ENCODE measurements at places on chromosomes 3 and 15. TPM values are rescaled to one million over a fixed set of nuclear protein-coding genes. Genes with fewer than 3 reads are reported as not detected.
A peak's percentile ranks its signal among the peaks of the same experiment; 100 is the strongest.

DNA sequence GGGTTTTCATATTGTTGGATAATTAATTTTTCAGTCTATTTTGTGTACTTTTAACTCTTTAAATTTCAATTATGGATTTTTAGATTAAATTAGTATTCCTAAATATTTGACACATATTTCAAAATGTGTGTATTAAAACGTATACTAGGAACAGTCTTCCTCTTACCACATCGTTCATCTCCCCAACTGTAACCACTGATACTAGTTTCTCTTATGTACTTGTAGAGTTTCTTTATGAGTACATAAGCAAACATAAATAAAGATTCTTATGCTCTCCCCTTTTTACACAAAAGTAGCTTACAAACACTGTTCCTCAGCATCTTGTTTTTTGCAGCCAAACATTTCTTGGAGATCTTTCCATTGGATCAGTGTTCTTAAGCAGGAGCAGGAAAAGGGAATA is 45.9 kb downstream of the CMSS1 start:
- DNase-seq: no peak

- DNase-seq: peak; percentile 61
Observed at GRCh38 chr3:149575961-149576564, 81.8 kb downstream of the WWTR1 start.

GRCh38 chr3:65712140-65712539 is 326.6 kb downstream of the MAGI1 start:
- no peak for DNase-seq

DNA sequence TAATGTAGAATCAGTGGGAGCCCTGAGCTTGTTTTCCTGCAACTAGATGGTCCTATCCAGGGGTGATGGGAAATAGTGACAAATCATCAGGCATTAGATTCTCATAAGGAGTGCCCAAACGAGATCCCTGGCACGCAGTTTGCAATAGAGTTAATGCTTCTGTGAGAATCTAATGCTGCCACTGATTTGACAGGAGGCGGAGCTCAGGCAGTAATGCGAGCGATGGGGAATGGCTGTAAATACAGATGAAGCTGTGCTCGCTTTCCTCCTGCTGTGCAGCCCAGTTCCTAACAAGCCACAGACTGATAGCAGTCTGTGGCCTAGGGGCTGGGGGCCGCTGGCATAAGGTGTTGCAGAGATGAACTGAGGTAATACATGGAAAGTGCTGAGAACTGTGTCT is 28.3 kb upstream of the TMEM42 start:
- DNase-seq: no peak

ACKR2 gene
- 2.8 TPM for total RNA-seq

- no peak for DNase-seq
Observed at GRCh38 chr3:55177749-55178148, 249.9 kb upstream of the LRTM1 start.

PLA2G4D gene
- total RNA-seq: not detected

- DNase-seq: no peak
Observed at GRCh38 chr3:74539876-74540275, 74.6 kb downstream of the CNTN3 start.

DNA sequence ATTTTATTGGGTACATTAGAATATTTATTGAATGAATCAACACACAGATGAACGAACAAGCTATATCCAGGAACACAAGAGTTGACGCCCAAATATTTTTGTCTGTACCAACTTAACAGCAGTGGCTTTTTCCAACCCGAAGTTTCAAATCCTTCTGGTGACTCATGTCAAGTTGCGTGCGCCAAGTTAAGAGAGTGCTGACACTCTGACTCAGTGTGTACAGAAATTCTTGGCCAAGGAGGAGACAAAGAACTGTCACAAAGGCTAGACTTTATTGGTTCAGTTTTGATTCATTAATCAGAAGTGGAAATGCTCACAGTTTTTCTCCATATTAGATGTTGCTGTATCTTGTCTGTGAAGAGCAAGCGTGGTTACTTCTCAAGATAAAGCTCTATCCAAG is 59.6 kb upstream of the TSC22D2 start:
- DNase-seq: peak; percentile 67

- no peak for DNase-seq
Observed at GRCh38 chr3:150703299-150703755, 393 bp downstream of the ERICH6 start.

GRCh38 chr3:141878326-141878725 is 1.9 kb downstream of the ATP1B3 start:
- DNase-seq: no peak

SYNM gene
- total RNA-seq: 2.1 TPM

CLDN1 gene
- 169 TPM for total RNA-seq

- peak; percentile 26 for DNase-seq
Observed at GRCh38 chr3:14371573-14372474, 30.6 kb upstream of the SLC6A6 start.

DNA sequence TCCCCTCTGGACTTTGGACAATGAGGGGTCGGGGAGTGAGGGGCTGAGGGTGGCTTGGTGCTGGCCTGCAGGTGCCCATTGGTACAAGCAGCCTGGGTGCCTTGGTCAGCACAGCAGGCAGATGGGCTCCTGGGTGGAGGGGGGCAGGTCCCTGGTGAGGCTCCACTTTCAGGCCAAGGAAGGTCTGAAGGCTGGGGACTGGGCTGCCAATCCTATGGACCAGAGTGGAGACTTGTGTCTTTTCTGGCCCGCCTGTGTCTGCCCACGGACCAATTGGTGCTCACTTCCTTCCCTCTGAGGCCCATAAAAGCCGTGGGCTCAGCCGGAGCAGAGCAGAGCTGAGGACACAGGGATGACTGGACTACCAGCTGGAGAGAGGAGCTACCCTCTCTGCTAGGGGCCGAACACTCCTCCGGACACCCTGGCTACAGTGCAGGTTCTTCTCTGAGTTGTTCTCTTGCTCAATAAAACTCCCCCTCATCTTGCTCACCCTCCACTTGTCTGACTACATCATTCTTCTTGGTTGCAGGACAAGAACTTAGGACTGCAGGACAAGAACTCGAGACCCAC is 31.9 kb upstream of the IREB2 start:
- no peak for DNase-seq

DNA sequence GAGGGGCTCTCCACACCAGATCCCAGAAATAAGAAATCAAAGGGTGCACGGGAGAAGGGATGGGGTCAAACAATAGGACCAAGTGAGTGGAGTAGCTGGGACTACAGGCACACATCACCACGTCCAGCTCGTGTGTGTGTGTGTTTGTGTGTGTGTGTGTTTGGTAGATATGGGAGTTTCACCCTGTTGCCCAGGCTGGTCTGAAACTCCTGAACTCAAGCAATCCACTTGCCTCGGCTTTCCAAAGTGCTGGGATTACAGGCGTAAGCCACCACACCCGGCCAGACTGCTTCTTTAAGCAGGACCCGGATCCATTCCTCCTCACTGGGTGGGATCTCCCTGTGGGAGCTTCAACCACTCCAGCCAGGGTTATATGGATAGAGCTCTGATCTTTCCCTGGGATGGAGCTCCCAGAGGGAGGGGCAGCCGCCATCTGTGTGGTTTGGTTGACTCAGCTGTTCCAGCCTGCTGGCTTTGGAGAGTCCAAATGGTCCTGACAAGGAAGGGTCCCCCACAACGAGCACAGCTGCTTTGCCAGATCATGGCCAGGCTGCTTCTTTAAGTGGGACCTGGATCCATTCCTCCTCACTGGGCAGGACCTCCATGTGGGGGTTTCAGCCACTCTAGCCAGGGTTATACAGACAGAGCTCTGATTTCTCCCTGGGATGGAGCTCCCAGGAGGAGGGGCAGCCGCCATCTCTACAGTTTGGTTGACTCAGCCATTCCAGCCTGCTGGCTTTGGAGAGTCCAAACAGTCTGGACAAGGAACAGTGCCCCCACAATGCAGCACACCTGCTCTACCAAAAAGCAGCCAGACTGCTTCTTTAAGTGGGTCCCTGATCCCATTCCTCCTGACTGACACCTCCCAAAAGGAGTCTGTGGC is 9.1 kb upstream of the AVEN start:
- no peak for DNase-seq

GRCh38 chr15:86906376-86906775 is 826.7 kb downstream of the AGBL1 start:
- peak; percentile 26 for DNase-seq

GRCh38 chr3:78871048-78871447 is 896.8 kb downstream of the ROBO1 start:
- no peak for DNase-seq

- DNase-seq: no peak
Observed at GRCh38 chr3:84980011-84980410, 21.2 kb downstream of the CADM2 start.

- peak; percentile 72 for DNase-seq
Observed at GRCh38 chr3:29642393-29643033, 361.6 kb downstream of the RBMS3 start.

- DNase-seq: no peak
Observed at GRCh38 chr15:74780523-74781430, 1.1 kb upstream of the CSK start.

DNA sequence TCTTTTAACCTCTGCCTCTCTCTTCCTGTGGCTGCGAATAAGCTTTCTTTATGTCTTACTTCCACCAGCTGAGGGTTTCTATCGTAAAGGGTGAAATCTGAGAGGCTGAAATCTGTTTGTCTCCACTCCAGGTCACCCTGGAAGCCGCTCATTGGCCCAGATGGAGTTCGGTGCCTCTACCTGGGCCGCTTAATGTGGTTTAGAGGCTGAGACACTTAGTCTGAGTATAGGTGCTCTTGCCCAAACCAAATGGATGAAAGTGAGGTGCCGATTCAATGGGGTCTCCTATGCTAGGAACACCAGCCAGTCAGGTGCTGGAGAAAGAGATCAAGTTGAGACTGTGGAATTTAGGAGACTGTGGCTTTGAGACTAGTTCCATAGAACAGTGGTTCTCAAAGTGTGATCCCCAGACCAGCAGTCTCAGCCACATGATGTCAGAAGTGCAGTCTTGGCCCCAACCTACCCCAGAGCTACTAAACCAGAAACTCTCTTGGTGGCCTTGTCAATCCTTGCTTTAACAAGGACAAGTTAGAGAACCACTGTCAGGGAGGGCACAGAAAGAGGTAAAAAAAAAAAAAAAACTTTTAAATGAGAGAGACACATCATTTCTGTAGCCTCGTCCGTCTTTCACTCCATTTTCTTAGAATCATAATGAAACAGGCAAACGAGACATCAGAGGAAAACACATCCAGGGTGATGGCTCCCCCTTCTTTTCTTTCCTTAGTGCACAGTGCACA is 54.9 kb upstream of the CCR2 start:
- no peak for DNase-seq

GRCh38 chr3:13506680-13507079 is 26.6 kb downstream of the HDAC11 start:
- no peak for DNase-seq

ITGA11 gene
- total RNA-seq: 1.6 TPM

DNA sequence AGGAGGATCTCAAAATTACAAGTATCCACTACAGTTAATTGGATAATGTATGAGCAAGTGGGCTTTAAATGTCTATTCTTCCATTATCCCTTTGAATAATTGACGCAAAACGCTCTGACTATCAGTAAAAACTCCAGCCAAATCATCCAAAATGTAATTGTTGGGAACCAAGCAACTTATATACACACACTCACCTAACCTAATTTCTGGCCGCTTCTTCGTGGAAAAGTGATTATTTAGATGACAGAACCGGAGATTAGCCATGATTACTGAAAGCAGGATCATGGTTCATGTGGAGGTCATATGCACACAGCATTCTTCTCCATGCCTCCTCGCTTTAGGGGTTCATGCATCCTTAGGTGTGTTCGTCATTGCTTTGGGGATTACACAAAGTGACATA is 992.4 kb downstream of the NAALADL2 start:
- DNase-seq: no peak

GRCh38 chr3:122668930-122669730 is 11.5 kb upstream of the PARP14 start:
- peak; percentile 74 for DNase-seq

DNA sequence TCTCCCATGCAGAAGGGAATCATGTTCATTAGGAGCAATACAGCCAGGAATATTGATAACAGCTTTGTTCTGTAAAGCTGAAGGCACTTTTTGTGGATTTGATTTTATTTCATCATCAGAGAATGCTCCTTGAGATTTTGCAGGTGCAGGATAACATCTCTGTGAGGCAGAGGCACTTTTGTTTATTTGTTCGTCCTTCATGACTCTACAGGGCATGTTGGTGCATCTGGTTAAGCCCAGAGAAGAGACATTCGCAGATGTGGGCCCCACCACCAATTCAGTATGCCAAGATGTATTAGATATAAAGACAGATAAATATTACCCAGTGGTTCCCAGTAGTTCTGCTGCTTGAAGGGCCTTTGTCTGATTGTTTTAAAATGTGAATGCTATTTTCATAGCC is 368.1 kb upstream of the SEMA6D start:
- no peak for DNase-seq

DNA sequence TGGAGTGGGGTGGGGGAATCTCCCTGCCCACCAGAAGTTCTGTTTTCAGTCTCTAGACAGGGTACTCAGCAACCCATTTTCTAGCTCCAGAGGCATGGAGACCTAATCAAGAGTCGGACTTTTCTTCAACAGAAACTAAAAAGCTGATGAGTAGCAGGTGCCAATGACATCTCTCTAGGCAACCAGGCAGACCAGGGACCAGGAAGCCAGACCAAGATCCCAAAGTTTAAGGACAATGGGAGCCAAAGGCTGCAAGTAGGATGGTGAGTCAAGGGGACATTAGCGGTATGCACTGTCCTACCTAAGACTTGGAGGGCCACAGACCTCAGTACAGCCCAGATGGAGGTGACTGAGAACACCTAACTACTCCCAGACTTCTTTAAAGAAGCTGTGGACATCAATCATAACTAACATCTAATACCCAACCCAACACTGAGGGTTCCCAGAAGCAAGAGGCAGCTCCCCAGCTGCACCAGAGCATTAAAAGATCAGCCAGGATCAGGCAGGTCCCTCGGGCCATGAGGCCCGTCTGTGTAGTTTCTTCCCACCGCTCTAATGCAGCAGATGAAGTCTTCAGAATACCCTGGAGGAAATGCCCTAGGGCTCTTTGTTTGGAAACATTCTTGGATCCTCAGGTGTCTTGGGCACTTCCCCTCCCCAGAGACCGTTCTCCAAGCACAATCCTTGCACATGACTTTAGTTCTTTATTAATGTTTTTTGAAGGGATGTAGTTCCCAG is 979 bp downstream of the CCDC71 start:
- DNase-seq: no peak

GRCh38 chr3:146496726-146497125 is 27.4 kb upstream of the PLSCR2 start:
- DNase-seq: no peak

- DNase-seq: no peak
Observed at GRCh38 chr3:48569808-48570450, 6.3 kb upstream of the UCN2 start.
